NCI-H510A (cell line): ENCODE measurements at places on chromosomes 1 and 21.

GRCh38 chr1:119226913-119227312, 86.5 kb upstream of the WARS2 start:
- DNase-seq: no peak

GRCh38 chr1:41370756-41371420, 9.7 kb downstream of the FOXO6 start:
- no peak for DNase-seq

- DNase-seq: peak; percentile 76
These were observed 8.2 kb downstream of the SYTL1 start for GRCh38 chr1:27349784-27350662.

DNA sequence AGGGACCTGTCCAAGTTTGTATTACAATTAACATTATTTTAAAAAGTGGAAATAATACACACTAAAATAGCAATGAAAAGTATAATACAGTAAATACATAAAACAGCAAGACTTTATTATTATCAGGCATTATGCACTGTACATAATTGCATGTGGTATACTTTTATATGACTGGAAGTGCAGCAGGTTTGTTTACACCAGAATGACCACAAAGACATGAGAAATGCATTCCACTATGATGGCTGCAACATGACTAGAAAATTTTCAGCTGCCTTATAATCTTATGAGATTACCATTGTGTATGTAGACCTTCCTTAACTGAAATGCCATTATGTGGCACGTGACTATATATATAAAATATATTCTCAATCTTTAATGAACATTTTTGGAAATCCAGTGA, 1699.6 kb downstream of the KCNT2 start:
- no peak for DNase-seq

DNA sequence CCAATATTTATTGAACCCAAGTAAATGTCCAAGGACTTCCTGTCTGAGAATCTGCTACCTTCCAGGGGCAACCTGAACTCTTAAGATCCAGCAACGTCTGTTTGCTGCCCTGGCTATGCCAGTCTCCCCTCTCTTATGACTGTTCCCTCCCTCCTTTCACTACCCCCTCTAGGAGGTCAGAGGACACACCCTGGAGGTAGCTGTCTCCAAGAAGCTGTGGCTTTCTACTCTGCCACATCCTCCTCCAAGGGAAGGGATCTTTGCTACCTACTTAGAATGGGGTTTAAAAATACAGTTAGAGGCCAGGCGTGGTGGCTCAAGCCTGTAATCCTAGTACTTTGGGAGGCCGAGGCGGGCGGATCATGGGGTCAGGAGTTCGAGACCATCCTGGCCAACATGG, 3.6 kb upstream of the SMPDL3B start:
- DNase-seq: no peak

GRCh38 chr1:153678519-153679336, at the start of gene NPR1:
NPR1 (plus strand) TSS chr1:153678688; CDS start chr1:153679109, 421 bp downstream.
- DNase-seq: no peak

DNA sequence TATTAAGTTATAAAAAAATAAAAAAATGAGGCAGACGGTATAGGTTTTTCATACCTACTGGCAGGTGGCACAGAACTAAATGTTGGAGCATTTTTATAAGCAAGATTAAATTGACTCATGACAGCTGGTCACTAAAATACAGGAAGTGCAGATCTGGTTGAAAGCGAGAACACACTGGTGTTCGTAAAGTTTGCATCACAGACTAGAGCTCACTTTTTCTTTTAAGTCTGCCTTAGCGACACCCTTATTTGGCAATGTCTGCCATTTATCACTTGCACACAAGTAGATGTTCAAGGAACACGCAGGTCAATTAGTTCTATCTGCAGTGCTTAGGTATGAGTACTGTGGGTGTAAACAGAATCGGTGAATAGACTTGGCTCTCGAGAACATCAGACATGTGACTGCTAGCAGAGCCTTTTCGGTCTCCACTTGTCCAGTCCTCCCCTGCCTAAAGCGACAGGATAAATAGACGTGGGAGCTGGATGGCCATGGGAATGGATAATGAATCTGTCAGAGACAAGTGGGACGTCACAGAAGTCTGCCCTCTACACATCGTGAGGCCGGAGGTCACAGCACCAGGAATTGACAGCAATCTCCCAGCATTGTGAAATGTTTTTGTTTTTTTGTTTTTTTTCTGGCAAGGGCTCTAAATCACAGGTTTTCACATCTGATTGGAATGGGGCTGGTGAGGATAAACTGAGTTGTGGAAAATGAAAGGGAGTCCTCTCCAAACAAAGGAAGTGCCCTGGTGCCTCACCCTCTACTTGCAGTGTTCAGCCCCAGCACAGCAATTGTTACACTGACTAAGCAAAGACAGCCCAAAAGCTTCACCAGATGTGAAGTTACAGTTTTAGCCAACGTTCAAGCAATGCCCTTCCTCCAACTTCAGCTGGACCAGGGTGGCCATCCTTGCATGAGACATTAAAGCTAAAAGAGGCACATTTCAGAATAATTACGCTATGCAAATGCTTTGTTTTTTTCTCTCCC, 248.9 kb downstream of the NTNG1 start:
- no peak for DNase-seq

GRCh38 chr1:117821382-117821755, 108.1 kb downstream of the GDAP2 start:
- DNase-seq: no peak

DNA sequence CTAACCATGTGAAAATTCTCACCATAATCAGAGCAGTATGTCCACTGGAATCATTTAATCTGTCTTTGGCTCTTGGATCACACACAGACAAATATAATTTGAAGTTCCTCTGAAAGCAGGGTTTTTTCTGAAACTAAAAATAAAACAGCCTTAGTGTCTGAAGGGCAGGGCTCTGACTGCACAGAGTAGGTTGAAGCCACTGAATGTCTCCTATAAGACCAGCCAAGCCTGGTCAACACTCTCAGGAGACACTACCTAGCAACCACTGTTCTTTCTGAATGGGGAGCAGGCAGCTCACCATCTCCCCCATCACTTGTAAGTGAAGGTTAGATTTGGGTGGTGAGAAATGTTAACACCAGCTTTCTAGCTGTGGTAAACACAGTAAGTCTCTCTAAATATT, 16.1 kb upstream of the TMEM183A start:
- no peak for DNase-seq

DNA sequence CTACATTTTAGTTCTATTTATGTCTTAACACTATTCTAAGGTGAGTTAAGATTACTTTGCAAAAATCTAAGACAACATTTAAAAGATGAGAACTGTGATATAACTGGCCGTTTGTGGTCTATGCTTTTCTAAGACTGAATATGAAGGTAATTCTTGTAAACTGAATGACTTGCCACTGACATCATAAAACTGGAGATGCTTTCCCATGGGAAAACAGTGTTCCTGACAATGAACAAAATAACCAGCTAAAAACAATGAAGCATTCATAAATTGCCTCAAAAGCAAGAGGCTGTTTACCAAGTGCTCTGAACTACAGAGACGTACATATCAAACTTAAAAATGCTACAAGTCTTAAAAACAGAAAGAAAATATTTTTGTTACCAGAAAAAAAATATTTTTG, 54.7 kb downstream of the APP start:
- no peak for DNase-seq

DNA sequence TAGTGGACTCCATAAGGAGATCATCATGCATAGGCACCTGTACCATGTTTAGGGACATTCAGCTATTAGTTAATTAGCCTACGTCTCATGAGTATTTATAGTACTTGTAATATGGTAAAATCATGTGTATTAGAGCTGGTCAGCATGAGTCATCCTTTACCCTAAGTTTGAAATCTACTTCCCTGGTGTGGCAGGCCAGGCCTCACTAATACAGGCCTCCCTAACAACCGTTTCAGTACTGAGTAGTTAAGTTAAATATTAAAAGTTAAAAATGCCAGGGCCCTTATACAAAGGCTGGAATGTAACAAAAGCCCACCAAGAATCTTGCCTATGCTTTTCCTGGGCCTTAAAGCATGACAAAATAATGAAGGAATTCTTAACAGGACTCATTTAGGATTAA, 356.3 kb upstream of the DPYD start:
- no peak for DNase-seq

DNA sequence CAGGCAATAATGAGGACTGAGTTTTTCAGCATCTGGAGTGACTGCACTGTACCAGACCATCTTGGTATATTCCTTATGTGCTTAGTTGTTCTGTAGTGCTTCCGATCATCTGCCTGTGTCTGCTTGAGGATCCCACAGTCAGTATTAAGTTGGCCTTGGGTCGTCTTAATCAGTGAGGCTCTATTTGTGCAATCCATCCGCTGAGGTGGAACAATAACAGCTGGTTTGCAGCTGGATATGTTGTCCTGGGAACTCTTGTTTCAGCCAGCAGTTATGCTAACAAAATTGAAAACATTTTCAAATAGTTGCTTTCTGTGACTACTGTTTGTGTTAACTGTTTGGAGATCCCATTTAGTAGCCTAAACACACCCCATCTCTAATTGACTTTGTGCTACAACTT, 73.7 kb downstream of the LAMC1 start:
- no peak for DNase-seq

GRCh38 chr21:41979751-41980369, 26.0 kb upstream of the C2CD2 start:
- no peak for DNase-seq

DNA sequence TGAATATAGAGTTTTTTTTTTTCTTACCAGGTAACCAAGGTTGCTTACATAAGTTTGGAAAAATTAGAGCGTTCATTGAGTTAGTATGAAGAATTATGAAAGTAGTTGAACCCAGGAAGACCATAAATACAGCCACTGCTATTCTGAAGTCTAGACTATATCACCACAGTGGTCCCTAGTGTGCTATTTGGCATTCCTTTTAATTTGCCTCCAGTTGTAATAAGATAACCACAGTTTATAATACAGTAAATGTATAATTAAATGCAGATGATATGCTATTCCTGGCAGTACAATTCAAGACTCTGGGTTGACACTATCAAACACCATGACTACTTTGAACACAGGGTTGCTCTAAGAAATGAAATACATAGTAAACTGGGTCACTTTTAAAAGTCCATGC, 270.5 kb downstream of the BRINP2 start:
- DNase-seq: no peak

GRCh38 chr1:33988161-33988560, 124.3 kb downstream of the HMGB4 start:
- DNase-seq: no peak

GRCh38 chr1:58597076-58597475, 20.0 kb upstream of the TACSTD2 start:
- no peak for DNase-seq

- DNase-seq: no peak
These were observed 21.4 kb downstream of the PRRC2C start for GRCh38 chr1:171506525-171507304.

DNA sequence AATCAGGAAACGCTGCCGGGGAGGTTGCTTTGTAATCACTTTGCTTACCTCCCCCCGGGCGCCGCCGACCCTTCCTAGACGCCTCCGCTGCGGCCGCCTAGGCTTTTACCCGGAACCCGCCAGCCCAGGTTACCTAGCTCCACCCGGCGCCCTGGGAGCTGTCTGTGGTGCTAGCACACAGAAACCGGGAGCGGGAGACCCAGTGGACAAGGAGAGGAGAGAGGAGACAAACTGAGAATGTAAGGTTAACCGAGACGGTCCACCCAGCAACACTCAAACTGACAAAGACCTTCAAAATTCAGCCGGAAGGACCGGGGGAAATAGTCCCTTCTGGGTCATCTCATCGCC, 9.8 kb downstream of the BARHL2 start:
- peak; percentile 36 for DNase-seq

- DNase-seq: no peak
These were observed 3.5 kb downstream of the CD244 start for GRCh38 chr1:160859166-160859565.

GRCh38 chr1:82161700-82162141, 361.0 kb downstream of the ADGRL2 start:
- DNase-seq: peak; percentile 66
